NT2/D1 (cell line): ENCODE measurements at places on chromosomes 4 and X.

DNA sequence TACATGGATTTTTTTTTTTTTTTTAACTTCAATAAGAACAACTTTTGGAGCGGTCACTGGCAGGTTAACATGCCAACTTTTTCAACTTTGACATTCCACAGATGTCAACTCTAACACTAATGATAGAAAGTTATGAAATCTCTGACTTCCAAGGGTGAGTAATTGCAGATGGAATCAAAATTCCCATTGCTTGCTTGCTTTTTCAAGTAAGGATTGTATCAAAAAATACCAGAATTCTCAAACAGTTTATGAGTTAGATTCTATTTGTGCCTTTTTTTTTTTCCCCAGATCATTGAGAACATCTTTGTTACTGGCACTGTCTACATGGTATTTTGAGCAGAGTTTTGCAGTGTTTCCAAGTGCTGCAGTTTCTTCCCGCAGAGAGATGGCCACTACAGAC, 50.3 kb upstream of the OTUD4 start:
- DNase-seq: no peak

- DNase-seq: no peak
These were observed 64.8 kb downstream of the MAOB start for GRCh38 chrX:43817444-43817843.

DNA sequence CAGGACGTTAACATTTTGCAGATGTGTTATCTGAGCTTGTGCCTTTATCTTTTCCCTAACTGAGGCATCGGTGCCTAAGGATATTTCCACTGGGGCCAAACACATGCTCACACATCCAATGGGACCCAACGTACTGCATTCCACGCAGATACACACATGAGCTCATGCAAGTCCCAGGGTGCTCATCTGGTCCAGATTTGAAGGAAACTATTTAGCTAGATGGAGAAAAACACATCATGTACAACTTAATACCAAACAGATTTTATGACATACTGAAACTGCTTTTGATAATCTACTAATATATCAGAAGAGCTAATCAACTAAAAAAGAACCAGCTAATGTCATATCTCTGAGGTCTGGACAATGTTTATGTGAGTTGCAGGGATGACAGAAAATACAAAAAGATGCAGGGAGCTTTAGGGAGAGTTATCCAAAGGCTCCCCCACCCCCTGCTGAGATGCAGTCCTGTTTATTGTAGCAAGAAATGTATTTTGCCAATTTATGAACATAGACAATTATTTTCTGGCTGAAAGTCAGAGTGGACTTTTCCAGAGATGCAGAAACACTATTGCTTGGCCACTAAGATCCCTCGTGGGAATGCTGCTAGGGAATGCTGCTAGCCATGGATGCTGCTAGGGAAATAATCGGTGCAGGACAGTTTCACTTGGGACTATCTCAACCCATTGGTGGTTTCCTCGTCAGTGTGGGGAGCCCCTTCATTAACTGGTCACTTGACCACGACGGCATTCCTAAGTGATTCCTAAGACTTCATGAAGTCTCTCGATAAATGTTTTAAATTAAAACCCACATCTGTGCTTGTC, 172.8 kb downstream of the SMIM20 start:
- no peak for DNase-seq

DNA sequence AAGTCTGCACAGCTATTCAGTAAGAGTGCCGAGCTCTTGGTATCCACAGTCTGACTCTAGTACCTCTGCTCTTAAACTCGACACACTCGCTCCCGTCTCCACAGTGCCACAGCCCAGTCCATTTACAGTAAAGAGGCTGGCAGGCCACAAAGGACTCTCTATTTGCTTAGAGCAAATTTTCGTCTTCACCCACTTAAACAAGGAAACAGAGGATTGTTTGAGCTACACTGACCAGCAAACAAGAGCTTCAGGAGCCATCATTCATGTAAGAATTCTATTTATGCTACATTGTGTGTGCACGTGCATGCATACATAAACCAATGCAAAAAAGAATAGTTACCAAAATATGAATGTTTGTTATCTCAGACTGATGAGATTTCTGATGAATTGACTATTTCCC, 290.2 kb downstream of the USP46 start:
- DNase-seq: no peak

DNA sequence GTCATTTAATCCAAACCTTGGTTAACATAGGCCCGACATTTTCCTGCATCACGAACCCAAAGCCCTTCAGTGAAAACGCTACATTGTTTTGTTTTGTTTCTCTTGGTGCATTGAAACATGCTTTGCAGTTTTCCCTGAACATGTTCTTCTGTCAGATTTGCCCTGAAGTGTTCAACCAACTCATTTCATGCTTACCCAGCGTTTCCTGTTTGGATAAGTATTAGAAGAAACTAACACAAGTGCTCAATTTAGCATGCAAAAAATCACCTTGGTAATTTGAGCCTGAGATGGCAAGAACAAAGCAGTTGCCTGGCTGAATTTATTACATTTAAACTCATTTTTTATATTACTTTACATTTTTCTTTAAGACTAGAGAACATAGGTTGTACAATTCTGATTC, 160.1 kb upstream of the VCX3A start:
- no peak for DNase-seq

- no peak for DNase-seq
These were observed 69.6 kb upstream of the SLC4A4 start for GRCh38 chr4:71269233-71269632.

DNA sequence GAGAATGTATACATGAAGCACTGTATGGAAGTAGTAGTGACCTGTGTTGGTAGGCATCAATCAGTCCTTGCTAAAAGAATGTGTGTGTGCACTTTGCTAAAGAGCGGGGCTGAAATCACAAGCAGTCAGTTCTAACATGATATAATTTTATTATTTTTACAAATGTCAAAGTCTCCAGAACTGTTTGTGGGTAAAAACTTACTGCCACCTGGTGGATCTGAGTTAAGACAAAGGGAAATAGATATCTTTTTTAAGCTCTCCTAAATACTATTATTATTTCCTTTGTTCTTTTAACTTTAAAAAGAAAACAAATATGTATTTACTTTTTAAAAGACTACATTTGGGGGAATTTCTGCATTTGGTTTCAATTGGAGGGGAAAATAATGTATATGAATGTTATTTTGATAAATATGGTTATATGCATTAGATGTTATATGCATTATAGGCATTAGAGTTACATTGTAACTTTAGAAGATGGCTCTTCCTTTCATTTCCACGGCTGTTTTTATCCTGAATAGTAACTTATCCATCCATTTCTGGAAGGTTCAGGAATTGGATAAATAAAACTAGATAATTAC, 7.8 kb upstream of the CLOCK start:
- DNase-seq: no peak

GRCh38 chr4:77012726-77013125, 63.1 kb downstream of the CCNI start:
- no peak for DNase-seq

DNA sequence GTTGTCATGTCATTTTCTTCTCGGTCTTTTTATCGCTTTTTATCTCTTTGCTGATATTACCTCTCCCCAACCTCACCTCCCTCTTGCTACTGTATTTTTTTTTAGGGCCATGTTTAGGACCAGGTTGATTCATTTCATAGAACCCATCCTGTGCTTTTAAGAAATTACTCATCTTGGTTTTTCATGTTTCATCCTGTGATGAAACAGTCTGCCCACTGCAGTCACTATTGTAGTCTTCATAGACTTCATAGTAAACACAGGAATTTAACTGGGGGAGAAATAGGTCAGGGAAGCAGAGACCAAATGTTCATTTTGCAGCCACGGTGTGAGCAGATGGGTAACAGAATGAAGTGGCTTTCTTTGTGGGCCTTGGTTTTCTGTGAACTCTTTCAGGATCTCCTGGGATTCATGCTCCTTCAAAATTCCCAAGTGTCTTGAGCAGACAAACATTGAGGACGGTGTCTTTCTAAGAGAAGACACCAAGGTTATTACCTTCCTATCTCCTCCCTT, 161.8 kb downstream of the NAA11 start:
- no peak for DNase-seq

- no peak for DNase-seq
These were observed 537.5 kb upstream of the SPANXN1 start for GRCh38 chrX:144709841-144710240.

DNA sequence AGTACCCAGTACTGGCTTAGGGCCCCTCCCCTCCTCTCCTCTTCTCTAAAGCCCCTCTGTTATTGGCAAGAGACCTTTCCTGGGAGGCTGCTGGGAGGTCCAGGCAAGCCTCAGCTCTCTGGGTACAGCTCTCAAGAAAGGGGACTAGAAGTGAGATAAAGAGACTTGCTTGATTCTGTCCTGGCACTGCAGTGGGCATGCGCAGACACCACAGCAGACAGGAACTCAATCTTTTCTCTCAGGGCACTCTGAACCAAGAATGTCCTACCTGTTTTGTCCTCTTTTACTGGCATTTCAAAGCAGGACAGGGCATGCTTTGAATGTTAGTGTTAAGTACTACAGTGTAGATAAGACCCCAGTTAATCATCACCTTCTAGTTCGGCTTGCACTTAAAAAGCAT, 74.9 kb downstream of the NYX start:
- DNase-seq: no peak

DNA sequence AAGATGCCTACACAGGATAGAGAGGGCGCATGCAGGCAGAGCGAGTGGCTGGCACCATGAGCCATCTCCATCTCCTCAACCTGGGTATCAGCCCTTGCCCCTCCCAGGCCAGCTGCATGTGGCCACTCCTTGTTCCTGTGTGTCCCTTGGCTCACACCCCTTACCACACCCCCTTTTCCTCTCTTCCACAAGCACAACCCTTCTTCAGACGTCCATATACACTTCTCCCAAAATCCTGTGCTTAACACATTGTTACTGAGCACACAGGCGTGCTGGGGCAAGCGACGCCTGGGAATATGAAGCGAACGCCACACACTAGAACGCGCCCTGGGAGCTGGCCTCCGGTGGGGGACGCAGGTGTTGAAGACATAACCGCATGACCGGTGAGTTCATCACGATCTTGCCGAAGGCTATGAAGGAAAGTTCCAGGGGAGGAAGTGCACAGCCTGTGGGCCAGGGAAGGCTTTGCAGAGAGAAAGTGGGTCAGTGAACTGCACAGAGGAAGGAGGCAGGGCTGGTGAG, 19.1 kb upstream of the KIAA0232 start:
- no peak for DNase-seq
